ENCODE measurements at places on chromosomes 5 and 9.

GRCh38 chr9:96061293-96061987 is 185.9 kb downstream of the ERCC6L2 start:
- DNase-seq: peak; percentile 48

DNA sequence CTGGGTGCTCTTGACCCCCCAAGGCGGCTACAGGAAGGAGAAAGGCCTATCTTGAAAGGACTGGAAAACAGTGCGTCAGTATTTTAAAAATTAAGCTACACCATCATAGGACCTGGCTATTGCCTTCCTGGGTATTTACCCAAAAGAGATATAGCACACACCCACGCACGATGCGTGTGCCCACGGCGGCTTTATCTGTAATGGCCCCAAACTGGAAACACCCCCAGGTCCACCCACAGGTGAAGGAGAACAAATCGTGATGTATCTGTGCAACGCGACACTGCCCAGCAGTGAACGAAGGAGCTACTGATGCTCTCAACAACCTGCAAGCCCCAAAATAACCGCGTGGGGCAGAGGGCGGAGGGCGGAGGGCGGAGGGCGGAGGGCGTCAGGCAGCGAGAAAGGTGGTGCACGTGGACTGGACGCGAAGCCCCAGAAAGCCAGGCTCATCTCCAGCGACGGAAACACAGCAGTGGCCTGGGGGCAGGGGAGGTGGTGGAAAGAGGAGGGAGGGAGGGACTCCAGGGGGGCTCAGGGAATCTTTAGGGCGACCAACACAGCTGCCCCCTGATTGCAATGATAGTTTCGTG is 12.4 kb upstream of the PTGDS start:
- no peak for DNase-seq

DNA sequence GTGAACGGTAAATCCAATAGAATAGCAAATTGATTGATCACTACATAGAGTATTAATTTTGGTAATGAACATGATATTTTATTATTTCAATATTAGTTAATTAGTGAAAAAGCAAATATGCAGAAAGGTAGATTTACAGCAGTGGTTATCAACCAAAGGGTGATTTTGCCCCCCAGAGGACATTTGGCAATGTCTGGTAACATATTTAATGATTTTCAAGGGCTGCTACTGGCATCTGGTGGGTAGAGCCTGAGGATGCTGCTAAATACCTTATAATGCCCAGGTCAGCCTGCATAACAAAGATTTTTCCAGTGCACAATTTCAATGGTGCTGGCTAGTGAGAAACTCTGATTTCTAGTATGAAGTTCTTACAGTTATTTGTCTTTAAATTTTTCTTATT is 1313.7 kb downstream of the PTPRD start:
- no peak for DNase-seq

DNA sequence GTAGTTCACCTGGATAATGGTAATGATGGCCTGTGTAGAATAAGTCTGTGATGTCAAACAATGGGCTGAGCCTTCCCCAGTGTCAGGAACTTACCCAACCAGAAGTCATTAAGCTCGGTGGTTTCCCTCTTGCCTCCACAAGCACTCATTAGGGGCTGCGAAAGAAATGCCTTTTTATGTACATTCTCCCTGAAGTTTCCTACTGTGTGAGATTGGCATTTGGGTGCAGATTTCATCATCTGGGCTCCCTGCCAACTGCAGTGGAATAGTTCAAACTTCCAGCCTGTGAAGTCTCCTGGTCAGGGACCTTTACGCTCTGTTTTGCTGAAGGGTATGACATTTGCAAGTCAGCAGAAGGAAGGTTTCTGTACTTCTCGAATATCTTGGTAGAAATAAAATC is 41.6 kb upstream of the TMEM215 start:
- DNase-seq: no peak

- no peak for DNase-seq
Measured at GRCh38 chr5:130836729-130837649, 328.1 kb downstream of the HINT1 start.

- peak; percentile 18 for DNase-seq
Measured at GRCh38 chr9:99118782-99119466, 14.0 kb downstream of the TGFBR1 start.

DNA sequence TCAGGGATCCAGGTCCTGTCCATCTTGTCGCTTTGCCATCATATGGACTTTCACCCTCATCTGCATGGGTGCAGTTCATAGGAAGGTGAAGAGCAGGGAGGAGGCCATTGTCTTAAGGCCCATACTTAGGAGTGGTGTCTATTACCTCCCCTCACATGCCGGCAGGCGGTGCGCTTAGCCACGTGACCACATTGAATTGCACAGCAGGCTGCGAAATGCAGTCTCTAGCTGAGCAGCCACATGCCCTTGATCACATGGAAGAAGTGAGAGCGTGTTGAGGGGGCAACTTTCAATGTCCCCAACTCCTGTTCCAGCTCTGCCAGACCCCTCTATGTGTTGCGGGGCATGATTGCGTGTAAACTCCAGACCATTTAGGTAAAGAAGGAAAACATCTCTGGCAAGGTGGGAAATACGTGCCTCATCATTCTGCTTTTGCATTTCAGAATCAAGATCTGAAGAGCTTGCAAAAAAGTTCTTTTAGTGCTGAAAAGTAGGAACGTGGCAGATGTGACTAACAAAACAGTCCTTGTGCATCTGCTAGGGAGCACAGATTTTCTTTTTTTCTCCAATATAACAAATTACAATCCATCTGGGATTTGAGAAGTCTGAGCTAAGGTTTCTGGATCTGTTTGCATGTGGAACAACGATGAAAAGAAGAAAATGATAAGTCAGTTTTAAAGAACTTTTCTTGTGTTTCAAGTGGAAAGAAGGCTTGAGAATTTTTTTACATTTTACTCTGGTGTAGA is 34.4 kb downstream of the ROPN1L start:
- no peak for DNase-seq

- DNase-seq: no peak
Measured at GRCh38 chr5:16812911-16813310, 123.2 kb downstream of the MYO10 start.

- peak; percentile 49 for DNase-seq
Measured at GRCh38 chr5:94968507-94969095, 316.3 kb downstream of the MCTP1 start.

- DNase-seq: peak; percentile 61
Measured at GRCh38 chr5:76402886-76403765, at the start of gene IQGAP2. TSS of gene IQGAP2 (plus strand) at chr5:76403285. CDS start at chr5:76403546, 261 bp downstream.
